Urinary bladder (tissue), 4 donors: ENCODE measurements at places on chromosomes 16 and 17. TPM values are rescaled to one million over a fixed set of nuclear protein-coding genes. Genes with fewer than 3 reads are reported as not detected.

The MOSMO gene
- total RNA-seq = 33.2 TPM

The CEMP1 gene
- total RNA-seq = not detected

The ZP2 gene
- total RNA-seq = 0.90 TPM

The ZDHHC1 gene
- 3.8 TPM for total RNA-seq

The RPL26 gene
- 3,064 TPM for total RNA-seq

The HOXB9 gene
- 0.85 TPM for total RNA-seq

The APOH gene
- not detected for total RNA-seq

The TBC1D3B gene
- total RNA-seq = 2.1 TPM

The POLDIP2 gene
- 35.1 TPM for total RNA-seq

The SGCA gene
- 15.4 TPM for total RNA-seq

The PIGL gene
- 33.2 TPM for total RNA-seq

The KRT39 gene
- not detected for total RNA-seq

The SLC13A2 gene
- not detected for total RNA-seq

The KRT33B gene
- not detected for total RNA-seq

DNA sequence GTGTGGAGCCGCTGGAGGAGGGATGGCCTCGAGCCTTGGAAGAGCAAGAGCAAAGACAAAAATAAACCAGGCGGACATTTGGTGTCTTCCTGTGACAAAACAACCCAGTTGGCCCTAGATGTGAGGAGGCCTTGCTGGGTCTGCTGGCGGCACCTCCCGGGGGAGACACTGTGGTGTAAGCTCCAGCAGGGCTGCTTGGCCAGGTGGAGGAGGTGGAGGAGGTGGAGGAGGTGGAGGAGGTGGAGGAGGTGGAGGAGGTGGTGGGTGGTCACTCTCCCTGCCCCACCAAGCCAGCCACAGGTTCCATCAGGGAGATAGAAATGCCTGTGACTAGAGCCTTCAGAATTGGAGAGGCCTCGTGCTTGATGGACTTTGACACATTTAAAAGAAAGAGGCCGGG lies 32.1 kb downstream of the DBNDD1 start:
- no peak for DNase-seq

- no peak for DNase-seq
These were observed 11.1 kb downstream of the TRPV3 start for GRCh38 chr17:3546521-3546920.

DNA sequence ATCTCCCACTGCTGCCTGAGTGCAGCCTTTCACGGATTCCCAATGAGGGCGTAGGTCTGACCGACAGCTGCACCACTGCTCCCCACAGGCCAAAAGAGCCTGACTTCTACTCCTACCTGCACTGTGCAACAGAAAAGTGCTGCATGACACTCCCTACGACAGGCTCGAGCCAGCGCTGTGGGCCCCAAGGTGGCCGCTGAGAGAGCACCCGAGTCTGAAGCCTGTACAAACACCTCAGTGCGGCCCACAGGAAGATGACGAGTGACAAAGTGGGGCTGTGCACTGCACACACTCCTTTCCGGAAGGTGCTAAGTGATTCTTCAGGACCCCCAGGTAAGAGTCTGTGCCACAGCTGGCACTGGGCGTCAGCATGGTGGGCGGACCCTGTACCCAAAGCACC lies 41.2 kb downstream of the FANCA start:
- DNase-seq = no peak

- DNase-seq = no peak
These were observed 225.9 kb downstream of the SEC14L1 start for GRCh38 chr17:77366558-77367245.

DNA sequence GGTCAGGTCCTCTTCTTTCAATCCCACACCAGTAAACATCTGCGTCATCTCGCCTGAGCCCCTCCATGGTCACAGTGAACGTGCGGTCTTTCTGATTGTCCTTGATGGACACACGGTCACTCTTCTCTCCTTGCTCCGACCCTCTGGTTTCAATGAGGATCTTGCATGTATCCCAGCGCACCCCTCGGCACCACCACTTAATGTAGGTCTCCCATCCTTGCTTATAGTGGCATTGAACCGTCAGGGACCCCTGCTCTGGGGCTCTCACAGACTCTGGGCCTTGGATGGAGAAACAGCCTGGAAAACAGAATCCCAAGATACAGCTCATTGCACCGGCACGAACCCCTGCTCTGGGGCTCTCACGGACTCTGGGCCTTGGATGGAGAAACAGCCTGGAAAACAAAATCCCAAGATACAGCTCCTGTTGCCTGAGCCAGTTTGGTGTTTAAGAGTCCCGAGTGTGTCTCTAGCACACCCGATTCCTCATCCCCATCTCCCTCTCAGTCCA lies 5.4 kb downstream of the CD300LB start:
- no peak for DNase-seq

- no peak for DNase-seq
These were observed 22.6 kb downstream of the SMPD3 start for GRCh38 chr16:68425498-68426346.

- DNase-seq = no peak
These were observed 167.1 kb downstream of the KCNJ2 start for GRCh38 chr17:70336411-70336810.

GRCh38 chr17:54194268-54194667 lies 371.5 kb downstream of the KIF2B start:
- no peak for DNase-seq

- DNase-seq = no peak
These were observed 797 bp upstream of the RAB11FIP3 start for GRCh38 chr16:424623-425081.

- DNase-seq = no peak
These were observed 1.7 kb downstream of the PERCC1 start for GRCh38 chr16:1432388-1433262.

GRCh38 chr16:77273815-77274214 lies 74.6 kb downstream of the SYCE1L start:
- DNase-seq = no peak

DNA sequence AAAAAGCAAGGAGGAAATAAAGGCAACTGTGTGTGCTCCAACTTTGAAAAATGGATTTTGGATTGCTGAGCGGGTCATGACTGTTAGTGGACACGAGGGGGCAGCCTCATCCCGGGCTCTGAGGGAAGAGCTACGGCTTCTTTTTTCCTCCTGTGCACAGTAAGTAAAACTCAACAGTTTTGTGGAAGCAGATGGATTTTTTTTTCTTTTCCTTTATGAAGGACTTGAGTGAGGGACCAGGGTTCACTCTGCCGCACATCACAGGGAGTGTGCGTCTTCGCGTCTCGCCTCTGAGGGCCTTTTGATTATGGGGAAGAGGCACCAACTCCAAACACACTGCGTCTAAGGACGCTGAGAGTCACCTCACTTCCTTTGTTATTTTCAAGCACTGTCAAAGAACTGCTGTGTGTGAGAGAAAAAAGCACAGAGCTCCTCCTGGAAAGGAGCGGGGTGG lies 80.3 kb upstream of the GOT2 start:
- DNase-seq = peak; percentile 46

DNA sequence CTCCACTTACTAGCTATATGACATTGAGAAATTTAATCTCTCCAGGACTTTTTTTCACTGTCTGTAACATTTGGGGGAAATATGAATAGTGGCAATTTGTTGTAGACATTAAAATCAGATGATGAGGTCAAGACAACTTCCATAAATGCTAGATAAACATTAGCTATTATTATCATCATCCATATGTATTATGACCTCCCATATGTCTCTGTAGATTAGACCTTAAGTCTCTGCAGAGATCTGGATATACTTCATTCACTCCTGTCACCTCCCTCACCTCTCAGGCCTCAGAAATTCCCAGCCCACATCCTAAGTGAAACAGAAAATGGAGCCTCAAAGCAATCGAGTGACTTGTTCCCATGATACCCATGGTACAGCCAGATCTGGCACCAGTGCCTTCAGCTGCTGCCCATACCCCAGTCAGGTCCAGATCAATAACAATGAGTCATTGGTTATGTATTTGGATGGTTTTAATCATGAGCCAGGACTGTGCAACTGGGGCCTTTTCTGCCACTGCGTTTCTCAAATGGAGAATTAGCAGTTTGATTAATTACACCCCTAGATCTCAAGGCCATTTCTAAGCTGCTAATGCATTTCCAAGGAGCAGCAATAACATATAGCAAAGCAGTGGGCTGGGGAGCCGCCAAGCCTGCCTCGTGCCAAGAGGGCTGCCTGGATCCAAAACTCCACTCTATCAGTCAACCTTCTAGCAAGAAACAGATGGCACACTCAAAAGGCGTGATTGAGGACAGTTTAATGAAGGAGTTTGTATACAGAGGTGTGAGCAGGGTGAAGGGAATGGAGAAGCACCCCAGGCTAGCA lies 2.6 kb upstream of the FDXR start:
- DNase-seq = no peak

GRCh38 chr17:56884483-56885311 lies 29.2 kb downstream of the TRIM25 start:
- DNase-seq = no peak

- no peak for DNase-seq
These were observed 252.1 kb downstream of the PHKB start for GRCh38 chr16:47713225-47713595.

DNA sequence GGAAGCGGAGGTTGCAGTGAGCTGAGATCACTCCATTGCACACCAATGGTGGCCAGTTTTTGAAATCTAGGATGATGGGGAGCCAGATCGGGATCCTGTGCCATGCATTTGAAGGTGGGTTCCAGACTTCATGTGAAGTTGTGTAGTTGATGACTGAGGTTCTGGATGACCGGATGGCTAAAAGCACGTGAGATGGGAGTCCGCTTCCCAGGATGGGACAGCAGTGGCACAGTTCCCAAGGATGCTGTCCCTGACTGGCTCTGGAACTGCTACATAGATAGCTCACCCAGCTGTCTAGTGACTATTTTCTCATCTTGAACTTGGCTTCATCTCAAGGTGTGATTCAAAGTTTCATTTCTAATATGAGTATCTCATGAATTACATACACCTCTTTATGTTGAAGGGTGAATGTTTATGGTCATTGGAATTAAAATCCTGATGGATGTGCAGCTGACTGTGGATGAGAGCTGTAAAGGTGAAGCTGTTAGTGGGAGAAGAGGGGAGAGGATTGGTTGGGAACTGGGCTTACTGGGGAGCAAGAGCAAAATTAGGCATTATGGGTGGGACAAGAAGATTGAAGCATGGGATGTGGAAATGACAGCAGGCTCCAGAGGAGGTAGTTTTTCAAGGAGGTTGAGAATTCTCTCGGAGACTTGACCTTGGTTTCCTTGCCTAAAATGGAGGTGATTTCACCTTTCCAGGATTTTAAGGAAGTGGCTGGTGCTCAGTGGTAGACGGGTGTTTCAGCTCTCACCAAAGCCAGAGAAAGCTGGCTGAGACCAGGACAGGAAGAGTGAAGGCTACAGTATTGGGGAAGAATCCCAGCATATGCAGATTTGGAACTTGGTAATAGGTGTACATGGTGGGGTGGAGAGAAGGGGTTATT lies 8.2 kb downstream of the TUFM start:
- DNase-seq = no peak

GRCh38 chr17:2393954-2394749 lies 6.7 kb downstream of the MNT start:
- DNase-seq = no peak

DNA sequence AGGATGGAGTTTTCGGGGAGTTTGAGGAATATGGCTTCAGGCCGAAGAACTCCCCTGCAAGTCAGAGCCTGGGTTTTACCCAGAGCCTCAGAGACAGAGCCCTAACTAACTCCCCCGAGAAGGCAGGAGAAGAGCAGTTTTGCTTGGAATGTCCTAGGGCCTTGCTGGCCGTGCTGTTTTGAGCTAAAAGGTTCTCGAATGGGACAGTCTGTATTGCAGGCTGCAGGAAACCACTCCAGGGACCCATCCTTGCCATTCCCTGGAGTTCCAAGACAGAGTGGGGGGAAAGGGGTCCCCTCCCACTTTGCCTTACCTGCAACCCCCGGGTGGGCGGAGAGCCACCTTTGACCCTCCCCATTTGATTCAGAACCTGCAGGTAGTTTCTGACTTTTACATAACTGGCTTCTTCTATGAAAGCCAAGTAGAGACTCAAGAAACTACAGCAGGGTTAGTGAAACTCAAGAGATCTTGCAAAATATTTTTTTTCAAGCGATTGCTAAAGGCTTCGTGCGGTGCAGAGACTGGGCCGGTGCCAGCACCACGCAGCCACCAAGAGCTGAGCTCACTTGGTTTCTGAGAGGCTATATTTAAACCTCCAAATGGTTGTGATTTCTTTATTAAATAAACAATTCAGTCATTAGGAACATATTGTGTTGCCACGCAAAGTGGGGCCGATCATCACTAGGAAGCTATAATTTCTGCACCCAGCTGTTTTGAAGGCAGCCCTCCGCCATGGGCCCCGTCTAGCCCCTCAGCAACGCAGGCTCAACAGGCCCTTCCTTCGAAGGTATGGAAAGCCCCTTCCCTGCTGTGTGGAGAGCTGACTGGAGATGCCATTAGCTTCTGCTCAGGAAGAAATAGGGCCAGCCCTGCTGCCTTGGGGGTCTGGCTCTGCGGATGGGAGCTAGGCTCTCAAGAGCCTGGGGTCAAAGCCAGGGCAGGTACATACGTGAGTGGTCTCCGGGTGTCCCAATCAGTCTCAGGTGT lies 223.0 kb downstream of the NTN1 start:
- DNase-seq = no peak

- DNase-seq = no peak
These were observed at the start of the genes CXCL16 and ZMYND15 for GRCh38 chr17:4739122-4740024. TSS of gene CXCL16 (minus strand) at chr17:4739928. CDS start at chr17:4739339, 589 bp downstream. TSS of gene ZMYND15 (plus strand) at chr17:4739833. CDS start at chr17:4740549, 716 bp downstream.

DNA sequence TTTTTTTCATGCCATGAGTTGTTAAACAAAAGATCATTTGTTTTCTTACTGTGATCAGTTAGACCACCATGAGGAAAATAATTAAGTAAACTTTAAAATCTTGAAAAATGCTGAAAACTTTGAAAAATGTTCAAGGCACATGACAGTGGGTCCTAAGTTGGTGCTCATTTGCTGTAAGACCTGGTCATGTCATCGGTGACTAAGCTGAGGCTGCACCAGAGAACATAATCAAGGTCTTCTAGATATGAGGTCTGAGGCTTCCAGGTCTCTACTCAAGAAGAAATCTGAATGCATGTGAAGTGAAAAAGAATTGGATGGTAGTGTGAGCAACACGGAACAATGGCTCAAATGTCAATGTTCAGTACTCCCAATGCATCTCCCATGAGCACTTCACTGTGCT lies 87.6 kb downstream of the CFDP1 start:
- DNase-seq = no peak

GRCh38 chr16:55501549-55502322 lies 7.1 kb upstream of the LPCAT2 start:
- no peak for DNase-seq

GRCh38 chr17:3809135-3809534 lies 8.1 kb upstream of the ITGAE start:
- DNase-seq = no peak

DNA sequence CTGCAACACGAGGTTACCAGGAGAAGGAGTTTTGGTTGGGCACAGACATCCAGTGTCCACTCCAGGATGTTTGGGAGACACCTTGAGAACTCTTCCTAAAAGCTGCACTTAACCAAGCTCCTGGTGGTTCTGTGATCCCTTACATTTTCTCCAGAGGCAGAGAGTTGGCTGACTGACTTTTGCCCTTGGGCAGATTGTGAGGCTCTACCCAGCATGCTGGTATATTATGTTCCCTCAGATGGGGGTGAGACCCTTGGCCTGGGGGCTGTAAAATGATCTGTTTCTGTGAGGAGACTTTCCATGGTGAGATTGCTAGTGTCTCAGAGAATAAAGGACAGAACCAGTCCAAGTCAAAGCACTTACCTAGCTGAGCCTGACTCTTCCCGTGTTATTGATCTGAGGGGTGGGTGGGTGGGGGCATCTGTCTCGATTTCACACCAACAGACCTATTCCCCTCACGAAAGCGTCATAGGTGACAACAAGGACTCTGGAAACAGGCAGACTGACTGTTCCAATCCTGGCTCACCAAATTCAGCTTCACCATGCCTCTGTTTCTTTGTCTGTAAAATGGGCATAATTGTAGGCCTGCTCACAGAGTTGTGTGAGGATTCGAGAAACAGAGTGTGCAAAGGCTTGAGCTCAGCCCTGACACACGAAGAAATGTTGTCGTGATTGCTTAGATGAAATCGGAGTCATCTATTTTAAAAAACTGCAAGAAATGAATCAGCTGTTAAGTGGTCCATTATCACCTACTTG lies 12.2 kb downstream of the USB1 start:
- no peak for DNase-seq
